ENCODE measurements at places on chromosomes 6 and 20. TPM values are rescaled to one million over a fixed set of nuclear protein-coding genes. Genes with fewer than 3 reads are reported as not detected.

The BNIP5 gene
- total RNA-seq = not detected

- no peak overlapping the region for H3K4me3 ChIP-seq
- no peak overlapping the region for H3K27ac ChIP-seq
- no peak for DNase-seq
- H3K4me1 ChIP-seq = no peaks in the 10 kb centered on the region
- H3K27me3 ChIP-seq = no peaks in the 10 kb centered on the region
Observed at GRCh38 chr6:162200945-162201690, 526.4 kb downstream of the PRKN start.

DNA sequence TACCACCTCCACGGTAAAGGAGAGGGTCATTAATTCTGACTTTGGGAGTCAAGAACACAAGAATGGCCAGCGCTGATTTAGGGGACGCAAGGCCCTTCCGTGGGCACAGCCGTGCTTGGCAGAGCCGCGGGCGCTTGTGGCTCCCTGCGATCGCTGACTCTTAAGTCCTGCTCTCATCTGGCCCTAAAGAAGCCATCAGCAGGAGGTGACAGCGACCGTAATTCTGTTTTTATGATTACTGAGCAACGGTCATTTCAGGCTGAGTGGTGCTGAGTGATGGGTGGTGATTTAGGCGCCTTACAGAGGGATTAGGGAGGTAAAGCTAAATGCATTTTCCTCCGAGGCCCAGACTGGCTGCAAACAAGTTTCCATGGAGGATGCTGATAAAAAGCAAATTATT is 364.6 kb upstream of the SULF2 start:
- peaks cover 2% of the 10 kb centered on the region for H3K27me3 ChIP-seq
- no peak for DNase-seq
- no peaks in the 10 kb centered on the region for H3K4me1 ChIP-seq
- no peaks in the 10 kb centered on the region for H3K36me3 ChIP-seq
- no peak overlapping the region for H3K4me3 ChIP-seq
- no peak overlapping the region for H3K27ac ChIP-seq

GRCh38 chr6:81480139-81480538 is 272.3 kb downstream of the TENT5A start:
- DNase-seq = no peak
- no peak overlapping the region for H3K4me3 ChIP-seq
- H3K36me3 ChIP-seq = no peaks in the 10 kb centered on the region
- H3K4me1 ChIP-seq = no peaks in the 10 kb centered on the region

- H3K27ac ChIP-seq = no peak overlapping the region
- peaks cover 13% of the 10 kb centered on the region for H3K4me1 ChIP-seq
- DNase-seq = no peak
- peaks cover 1% of the 10 kb centered on the region for H3K27me3 ChIP-seq
- no peak overlapping the region for H3K4me3 ChIP-seq
Observed at GRCh38 chr6:90436403-90436802, 139.8 kb upstream of the BACH2 start.

Data from activated CD4-positive, alpha-beta T cell treated with anti-CD3 and anti-CD28 coated beads, Interleukin-2, amount 10 ng/mL, durations not matched to agents 7 days and 5 days (primary cell).